ENCODE measurements at places on chromosomes 1 and 21. TPM values are rescaled to one million over a fixed set of nuclear protein-coding genes. Genes with fewer than 3 reads are reported as not detected.

Gene CD247
- not detected for total RNA-seq

Gene PLEKHN1
- total RNA-seq: 1.9 TPM

Gene KRTAP10-9
- not detected for total RNA-seq

Gene RAD54L
- total RNA-seq: 2.6 TPM

Gene VANGL1
- total RNA-seq: 10.8 TPM

Gene AGMAT
- total RNA-seq: 2.6 TPM

Gene PCP4
- not detected for total RNA-seq

Gene LIPI
- total RNA-seq: not detected

Gene FCRLA
- total RNA-seq: 0.86 TPM

Data from fibroblast of villous mesenchyme (primary cell).